Astrocyte (in vitro differentiated cells and primary cell): ENCODE measurements at places on chromosomes 1 and 21. TPM values are rescaled to one million over a fixed set of nuclear protein-coding genes. Genes with fewer than 3 reads are reported as not detected.
A peak's percentile ranks its signal among the peaks of the same experiment; 100 is the strongest.

DNA sequence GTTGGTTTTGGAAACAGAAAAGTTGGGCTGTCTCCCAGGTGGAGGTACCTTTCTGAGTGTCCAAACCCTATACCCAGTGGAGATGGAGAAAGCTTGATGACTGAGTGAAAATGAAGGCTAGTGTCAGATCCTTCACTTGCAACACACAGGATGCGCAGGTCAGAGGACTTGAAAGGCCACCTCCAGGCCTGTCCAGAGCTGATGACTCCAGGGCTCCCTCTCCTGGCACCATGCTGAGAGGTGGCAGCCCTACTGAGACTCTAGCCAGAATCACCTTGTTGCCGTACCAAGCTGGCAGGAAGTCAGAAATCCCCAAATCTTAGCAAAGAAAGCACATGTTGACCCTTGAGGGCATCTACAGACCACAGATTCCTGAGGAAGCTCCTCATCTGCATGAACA, 16.4 kb downstream of the KNCN start:
- no peak for DNase-seq

DNA sequence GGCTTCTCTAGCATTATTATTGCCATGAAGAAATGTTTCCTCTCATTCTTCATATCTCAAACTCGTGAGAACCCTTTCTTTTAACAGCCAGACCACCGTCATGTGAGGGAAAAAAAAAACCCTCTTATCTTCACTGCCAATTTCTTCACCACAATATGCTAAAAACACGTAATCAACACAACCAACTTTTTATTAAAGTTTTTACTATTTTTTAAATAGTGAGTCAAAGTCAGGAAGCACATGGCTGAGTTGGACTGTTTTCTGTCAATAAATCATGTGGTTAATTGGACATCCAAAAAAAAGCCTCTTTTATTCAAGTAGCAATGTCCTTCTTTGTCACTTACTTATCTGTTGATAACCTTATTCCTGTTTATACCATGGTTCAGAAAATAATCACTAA, 55.9 kb upstream of the SAMD13 start:
- no peak for DNase-seq

DNA sequence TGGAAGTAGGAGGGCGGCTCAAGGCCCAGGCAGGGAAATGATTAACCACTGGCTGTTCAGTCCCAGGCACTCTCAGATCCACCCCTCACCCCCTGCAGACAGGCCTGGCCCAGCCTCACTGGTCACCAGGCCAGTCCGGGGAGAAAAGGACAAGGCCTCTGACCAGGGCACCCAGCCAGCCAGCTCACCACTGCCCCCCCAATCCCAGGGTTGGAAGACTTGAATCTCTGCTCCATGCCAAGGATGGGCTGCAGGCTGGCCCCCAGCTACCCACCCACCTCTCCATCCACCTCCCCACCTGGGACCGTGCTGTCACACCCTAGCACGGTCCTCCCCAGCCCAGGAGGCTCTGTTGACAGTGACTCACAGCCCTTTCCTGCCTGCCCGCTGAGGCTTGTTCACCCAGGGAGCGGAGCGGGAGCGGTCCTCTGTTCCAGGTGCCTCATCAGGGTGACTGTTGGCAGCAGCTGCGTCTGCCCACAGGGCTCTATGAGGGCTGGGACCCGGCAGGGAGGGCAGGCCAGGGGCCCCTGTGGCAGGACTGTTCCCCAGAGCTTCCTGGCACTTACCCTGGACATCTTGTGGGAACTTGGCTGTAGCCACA, 2.2 kb downstream of the LAD1 start:
- DNase-seq, result no peak

GRCh38 chr1:164688791-164689190, 129.8 kb downstream of the PBX1 start:
- no peak for DNase-seq

GRCh38 chr1:32309960-32310359, 18.1 kb downstream of the HDAC1 start:
- DNase-seq, result no peak

DNA sequence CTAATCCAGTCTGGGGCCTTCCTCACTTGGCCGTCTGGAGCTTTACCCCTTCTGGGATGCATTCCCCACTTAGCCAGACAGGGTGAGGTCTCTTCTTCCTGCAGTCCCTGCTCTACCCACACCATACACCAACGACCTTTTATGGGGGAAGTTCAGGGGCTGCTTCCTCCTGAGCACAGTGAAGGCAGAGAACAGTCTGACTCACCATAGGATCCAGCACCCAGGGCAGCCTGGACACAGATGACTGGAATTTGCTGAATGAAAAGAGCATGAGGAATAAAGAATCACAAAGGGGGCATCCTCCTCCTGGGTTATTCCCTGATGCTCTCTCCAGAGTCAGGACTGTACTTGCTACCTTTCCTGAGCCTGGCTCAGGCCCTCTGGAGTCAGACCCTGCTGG, 4.6 kb upstream of the FOXE3 start:
- DNase-seq, result no peak

- DNase-seq, result peak; percentile 98
These were observed 499.6 kb downstream of the MRPL39 start for GRCh38 chr21:25107708-25108107.

DNA sequence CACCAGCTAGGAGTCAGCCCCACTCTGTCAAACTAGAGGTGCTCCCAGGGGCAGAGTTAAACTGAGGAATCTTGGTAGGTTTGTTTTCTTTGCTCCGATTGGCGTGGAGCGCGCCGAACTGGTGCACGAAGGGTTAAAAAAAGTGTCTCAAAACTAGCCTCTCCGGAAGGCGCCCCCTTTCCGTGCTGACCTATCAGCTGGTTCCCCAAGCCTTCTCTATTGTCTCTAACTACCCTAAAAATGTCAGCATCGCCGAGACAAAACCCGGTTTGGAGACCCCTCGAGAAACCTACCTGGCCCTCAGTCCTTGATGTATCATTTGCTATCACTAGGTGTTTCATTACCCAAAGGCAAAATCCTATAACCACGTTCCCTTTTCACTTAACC, 2.2 kb downstream of the TGFB2 start:
- peak; percentile 56 for DNase-seq

- DNase-seq, result no peak
These were observed 6.8 kb downstream of the LHX4 start for GRCh38 chr1:180236698-180237509.

DNA sequence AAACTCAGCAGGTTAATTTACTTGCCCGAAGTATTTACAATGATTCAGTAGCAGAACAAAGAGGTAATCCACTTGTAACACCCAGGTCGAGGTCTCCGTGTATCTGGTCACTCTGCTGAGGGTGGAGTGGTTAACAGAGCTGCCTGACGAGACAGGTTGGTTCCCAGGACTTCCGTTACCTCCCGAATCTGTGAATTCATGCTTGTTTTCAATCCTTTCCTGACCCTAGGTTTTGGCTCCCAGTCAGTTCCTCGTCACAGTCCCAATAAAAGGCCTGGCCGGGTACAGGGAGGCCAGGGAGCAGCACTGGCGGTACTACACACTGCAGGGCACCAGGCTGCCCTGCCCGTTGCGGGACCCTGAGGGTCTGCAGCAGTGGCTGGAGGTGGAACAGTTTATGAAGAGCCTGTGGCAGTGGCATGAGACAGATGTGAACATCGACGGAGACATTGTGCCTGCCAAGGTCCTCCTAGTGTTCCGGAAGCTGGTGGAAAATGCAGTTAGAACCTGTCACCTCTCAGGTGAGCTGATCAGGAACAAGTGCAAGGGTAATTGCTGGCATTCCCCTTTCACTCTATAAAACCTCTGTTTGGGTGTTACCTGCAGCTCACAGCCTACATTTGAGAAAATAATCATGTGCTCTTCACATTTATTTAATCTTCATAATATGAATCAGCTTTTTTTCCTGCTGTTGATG, 12.8 kb downstream of the MAB21L3 start:
- no peak for DNase-seq

GRCh38 chr1:225424562-225425200, 3.2 kb downstream of the LBR start:
- peak; percentile 69 for DNase-seq

DNA sequence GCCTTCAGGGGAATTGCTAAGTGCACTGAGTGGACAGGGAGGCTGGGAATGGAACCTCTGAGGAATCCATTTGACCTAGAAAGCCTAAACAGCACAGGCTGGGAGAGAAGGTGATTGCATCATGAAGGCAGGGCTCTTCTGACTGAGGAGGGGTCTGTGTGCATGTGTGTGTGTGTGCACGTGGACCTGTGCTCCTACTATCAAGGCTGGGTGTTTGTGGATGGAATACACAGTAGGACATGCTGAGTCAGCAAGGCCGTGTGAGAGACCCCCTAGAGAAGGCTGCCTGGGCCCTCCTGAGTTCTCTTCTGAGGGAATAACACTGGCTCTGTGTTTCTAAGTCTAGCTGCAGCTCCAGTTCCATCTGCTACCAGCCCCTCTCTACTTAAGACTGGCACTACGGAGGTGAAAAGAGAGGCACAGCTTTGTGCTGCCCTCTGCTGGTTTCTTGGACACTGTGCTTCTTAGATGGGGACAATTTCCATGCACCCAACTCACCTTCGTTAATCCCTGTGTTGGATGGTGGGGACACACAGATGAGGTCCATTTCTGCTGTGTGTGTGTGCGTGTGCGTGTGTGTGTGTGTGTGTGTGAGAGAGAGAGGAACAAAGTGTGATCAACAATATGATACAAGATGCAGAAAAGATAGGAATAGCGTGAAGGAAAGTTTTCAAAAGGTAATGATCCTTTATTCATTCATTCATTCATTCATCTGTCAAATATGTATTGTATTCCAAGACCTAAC, 6.2 kb upstream of the EFCAB14 start:
- DNase-seq, result peak; percentile 56

- DNase-seq, result no peak
These were observed 6.1 kb upstream of the RLF start for GRCh38 chr1:40155135-40155534.

DNA sequence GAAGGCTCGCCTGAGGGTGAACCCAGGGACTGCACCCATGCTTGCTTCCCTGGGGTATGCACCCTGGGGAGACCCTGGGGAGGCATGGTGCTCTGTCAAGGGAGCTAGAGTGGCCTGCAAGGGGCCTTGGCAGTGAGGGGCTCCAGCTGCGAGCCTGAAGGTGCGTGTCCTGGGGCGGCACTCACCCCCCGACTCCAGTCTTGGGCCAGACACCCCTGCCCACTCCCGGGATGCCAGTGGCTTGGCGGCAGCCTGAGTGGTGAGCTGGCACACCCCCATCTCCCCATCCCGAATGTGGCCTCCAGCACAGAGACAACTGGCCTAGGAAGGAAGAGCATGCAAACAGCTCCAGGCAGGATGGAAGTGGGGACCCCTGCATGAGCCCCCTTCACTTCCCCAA, 2.6 kb downstream of the SUMO3 start:
- DNase-seq, result no peak

GRCh38 chr1:57824535-57824934, 400.7 kb upstream of the DAB1 start:
- no peak for DNase-seq

DNA sequence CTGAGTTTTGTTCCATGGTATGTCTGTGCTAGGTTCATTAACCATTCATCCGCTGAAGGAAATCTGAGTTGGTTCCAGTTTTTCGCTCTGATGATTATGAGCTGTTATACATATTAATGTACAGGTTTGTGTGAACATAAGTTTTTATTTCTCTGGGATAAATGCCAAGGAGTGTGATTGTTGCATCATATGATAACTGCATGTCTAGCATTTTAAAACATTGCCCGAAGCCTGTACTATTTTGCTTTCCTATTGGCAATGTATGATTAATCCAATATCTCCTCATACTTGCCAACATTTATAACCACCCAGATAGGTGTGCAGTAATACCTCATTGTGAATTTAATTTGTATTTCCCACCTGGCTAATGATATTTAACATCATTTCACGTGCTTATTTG, 322.7 kb downstream of the ZNF326 start:
- DNase-seq, result no peak

DNA sequence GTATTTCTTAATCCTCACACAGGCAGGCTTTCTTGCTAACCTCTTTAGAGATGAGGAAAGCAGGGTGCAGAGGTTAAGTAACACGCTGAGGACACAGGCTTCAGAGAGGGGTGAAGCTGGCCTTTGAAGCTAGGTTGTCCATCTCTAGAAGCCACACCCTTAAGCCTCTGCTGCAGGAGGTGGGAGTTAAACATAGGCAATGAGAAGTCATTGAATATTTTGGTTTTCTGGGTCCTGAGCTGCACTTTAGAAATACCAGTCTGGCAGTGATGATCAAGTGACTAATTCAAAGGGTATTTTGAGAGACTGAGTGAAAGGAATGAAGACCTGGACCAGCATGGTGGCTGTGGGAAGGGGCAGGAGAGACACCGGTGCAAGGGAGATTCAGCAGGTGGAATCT, 9.9 kb downstream of the KCNJ15 start:
- DNase-seq, result peak; percentile 64

GRCh38 chr21:44837537-44837936, 19.7 kb upstream of the SUMO3 start:
- no peak for DNase-seq

GRCh38 chr1:236092899-236093298, 28.0 kb upstream of the NID1 start:
- DNase-seq, result no peak

GRCh38 chr1:192053531-192053971, 104.7 kb upstream of the RGS18 start:
- no peak for DNase-seq

- no peak for DNase-seq
These were observed 26.6 kb upstream of the CASQ2 start for GRCh38 chr1:115794976-115795639.

DNA sequence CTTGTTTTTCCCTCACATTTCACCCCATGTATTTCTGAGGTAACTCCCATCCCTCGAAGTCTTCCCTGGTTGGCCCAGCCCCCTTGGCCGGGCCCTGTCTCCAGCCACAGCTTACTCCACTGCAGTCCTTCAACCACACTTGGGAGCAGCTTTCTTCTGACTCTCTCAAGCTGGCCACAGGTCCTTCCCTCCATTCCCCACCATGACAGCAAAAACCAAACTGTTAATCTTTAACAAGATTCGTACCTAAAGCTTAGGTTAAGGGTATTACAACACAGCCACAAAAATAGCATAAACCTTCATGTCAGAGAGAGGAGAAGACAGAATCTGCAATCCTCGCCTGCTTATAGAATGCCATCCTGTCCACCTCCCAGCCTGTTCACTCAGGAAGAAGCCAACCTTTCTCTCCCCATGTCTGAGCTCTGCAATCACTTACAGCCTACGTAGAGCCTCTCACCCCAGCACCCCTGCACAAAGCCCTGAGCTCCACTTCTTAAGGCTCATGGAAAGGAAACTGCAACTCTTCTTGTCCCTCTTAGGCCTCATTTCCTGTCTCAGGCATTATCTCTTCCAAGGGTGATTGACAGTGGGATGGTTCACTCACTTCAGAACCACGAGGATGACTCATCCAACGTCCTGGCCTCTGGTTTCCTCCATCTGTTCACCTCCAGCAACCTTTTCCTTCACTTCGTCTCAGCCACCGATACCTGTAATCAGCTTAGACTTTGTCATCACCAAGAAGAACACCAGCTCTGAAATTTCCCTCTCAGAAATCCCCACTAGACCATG, 72.8 kb downstream of the CD2 start:
- DNase-seq, result peak; percentile 66

GRCh38 chr1:86573763-86574484, 27.0 kb downstream of the CLCA4 start:
- no peak for DNase-seq

Gene CNIH3
- total RNA-seq, result 7.7 and 8.5 TPM in 2 replicates

Gene CD58
- total RNA-seq, result 13.0 and 13.7 TPM in 2 replicates

Gene RGS13
- total RNA-seq, result not detected in 2 replicates

Gene PIGR
- total RNA-seq, result not detected in 2 replicates

Gene S100A4
- 58.5 and 69.3 TPM in 2 replicates for total RNA-seq

Gene UBL4B
- not detected in 2 replicates for total RNA-seq

Gene DIRAS3
- 0.52 and 1.3 TPM in 2 replicates for total RNA-seq

Gene C1orf167
- total RNA-seq, result not detected in 2 replicates

Gene LCE1B
- not detected in 2 replicates for total RNA-seq

Gene RAB7B
- 6.6 and 8.1 TPM in 2 replicates for total RNA-seq

Gene GPR37L1
- not detected in 2 replicates for total RNA-seq
